IMR-90 (cell line): ENCODE measurements at places on chromosomes 11 and 22. TPM values are rescaled to one million over a fixed set of nuclear protein-coding genes. Genes with fewer than 3 reads are reported as not detected.

GRCh38 chr11:40119661-40120060 lies 1339.8 kb downstream of the LRRC4C start:
- DNase-seq = no peak
- no peaks in the 10 kb centered on the region for H3K36me3 ChIP-seq
- no peaks in the 10 kb centered on the region for H3K4me1 ChIP-seq
- H3K27me3 ChIP-seq = no peaks in the 10 kb centered on the region

DNA sequence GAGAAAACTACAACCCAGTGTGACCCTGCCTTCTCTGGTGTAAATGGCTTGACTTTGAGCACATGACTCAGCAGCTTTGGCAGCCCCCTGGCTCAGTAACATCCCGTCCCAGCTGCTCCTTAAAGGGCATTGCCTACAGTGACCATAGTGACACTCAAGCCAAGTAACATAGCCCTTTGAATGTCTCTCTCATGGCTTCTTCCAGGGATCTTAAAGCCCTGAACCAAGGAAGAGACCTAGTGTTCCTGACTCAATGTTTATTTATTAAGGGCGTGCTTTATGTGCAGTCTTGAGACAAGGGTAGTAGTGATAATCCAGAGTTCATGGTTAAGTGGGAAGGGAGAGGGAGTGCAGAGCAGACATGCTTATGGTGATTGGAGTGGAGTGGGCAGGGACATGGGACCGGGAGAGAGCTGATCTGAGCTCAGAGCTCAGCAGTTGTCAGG lies 125.7 kb downstream of the PARVA start:
- H3K27ac ChIP-seq = peak overlapping the region; percentile 25; the same call in 1 of the 2 replicates
- no peak overlapping the region for H3K4me3 ChIP-seq
- peaks cover 34% of the 10 kb centered on the region for H3K36me3 ChIP-seq
- peak; percentile 47 for DNase-seq

DNA sequence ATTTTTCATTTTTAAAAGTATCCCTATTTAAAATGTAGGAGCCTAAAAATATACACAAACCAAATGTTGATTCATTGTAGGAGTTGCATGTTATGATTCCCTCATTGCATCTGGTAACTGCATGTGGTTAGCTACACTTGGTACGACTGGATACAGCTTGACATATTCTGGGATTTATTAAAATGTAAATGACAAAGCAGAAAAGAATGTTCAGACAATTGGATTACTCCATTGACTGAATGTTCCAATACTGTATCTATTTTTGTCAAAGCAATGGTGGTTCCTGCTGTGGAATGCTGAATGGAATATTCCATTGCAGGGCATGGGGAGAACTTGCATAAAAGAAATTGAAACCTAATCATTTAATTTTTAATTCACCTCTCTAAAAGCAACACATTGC lies 30.8 kb downstream of the BLID start:
- peaks cover 23% of the 10 kb centered on the region for H3K36me3 ChIP-seq
- no peaks in the 10 kb centered on the region for H3K27me3 ChIP-seq
- H3K4me3 ChIP-seq = no peak overlapping the region
- peak; percentile 95 for DNase-seq

DNA sequence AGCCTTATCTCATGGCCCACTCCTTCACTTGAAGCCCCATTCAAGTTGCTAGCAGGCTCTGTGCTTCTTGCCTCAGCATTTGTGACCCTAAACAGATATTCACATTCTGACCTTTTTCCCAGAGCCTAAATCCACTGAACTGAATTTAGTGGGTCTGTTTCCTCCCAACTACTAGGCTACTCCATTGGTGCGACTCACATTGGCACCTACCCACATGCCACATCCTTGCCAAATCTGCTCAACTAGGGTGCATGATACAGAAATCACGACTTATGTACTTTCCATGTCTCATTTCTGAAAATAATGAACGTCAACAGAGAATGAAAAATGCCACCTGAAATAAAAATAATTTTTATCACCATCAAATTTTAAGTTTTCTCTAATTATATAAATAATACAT lies 8.4 kb upstream of the MMP12 start:
- H3K36me3 ChIP-seq = no peaks in the 10 kb centered on the region
- H3K27ac ChIP-seq = no peak overlapping the region
- H3K4me1 ChIP-seq = no peaks in the 10 kb centered on the region
- DNase-seq = no peak
- no peak overlapping the region for H3K4me3 ChIP-seq

The RTN4R gene
- 0.94 and 1.2 TPM in 2 replicates for polyA plus RNA-seq

DNA sequence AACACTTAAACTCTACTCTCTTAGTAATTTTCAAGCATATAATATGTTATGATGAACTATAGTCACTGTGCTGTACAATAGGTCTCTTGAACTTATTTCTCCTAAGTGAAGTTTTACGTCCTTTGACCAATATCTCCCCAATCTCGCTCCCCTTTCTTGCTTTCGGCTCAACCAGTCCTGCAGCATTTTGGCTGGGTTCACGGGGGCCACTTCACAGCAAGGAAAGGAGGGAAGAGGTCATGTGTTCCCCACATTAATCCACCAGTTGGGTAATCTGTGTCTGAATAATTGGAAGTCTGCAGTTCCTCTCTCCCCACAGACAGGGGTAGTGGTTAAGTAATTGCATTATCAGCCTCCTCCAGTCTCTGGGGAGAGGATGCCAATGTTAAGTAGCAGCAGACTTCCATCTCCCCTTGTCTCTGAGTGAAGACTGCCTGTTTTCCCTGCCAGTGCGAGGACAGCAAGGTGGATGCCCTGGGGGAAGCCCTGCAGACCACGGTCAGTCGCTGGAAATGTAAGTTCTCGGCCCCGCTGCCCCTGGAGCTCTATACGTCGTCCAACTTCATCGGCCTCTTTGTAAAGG lies 59.2 kb upstream of the CRTAM start:
- no peak for DNase-seq
- H3K27me3 ChIP-seq = no peaks in the 10 kb centered on the region
- peaks cover 19% of the 10 kb centered on the region for H3K36me3 ChIP-seq
- H3K4me1 ChIP-seq = peaks cover 3% of the 10 kb centered on the region

The MPPED2 gene
- 0.10 and 0.11 TPM in 2 replicates for polyA plus RNA-seq

DNA sequence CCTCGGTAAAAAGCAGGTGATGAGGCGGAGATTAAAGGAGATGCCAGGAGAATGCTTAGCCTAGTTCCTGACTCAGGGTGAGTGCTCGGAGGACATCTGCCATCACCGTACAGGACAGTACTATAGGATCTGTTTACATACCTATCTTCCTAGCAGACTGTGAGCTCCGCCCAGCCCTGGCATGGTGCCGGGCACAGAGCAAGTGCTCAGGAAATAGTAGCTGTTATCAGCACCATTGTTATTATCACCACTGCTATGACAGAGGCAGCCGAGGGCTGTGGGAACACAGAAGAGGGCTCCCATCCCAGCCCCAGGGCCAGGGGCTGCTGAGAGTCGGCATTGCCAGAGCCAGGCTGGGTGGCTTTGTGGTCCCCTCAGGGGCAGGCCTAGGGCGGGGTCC lies 642 bp upstream of the SEPTIN3 start:
- peak; percentile 42 for DNase-seq
- peaks cover 29% of the 10 kb centered on the region for H3K27me3 ChIP-seq

DNA sequence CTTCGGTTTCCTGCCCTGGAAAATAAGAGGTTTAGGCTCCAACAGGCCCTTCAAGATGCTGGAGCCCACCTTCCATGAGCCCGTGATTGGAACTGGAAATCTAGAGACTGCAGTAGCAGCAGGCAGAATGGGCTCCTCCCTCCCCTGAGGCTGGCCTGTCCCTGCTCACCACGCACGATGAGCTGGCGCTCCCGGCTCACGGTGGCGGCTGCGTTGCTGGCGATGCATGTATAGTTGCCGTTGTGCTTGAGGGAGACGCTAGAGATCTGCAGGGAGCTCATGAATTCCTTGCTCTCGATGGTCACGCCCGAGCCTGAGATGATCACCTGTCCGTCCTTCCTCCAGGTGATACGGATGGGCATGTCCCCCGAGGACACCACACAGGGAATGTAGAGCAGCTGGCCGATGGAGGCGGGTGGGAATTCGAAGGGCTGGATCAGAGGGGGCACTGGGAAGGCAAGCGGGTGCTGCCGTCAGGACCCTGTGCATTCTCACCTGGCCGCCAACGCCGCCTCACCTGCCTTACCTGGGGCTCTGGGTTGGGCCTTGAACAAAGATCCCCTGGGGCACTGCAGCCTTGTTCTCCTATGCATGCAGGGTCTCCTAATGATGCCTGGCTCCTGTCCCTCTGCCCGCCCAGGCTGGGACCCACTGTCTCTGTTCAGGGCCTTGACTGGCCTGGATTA lies 177.8 kb downstream of the CEP164 start:
- H3K27ac ChIP-seq = no peak overlapping the region
- no peak overlapping the region for H3K4me3 ChIP-seq
- no peak for DNase-seq

GRCh38 chr11:134074766-134075165 lies 5.9 kb downstream of the JAM3 start:
- H3K27me3 ChIP-seq = no peaks in the 10 kb centered on the region
- H3K27ac ChIP-seq = no peak overlapping the region
- no peak overlapping the region for H3K4me3 ChIP-seq
- no peak for DNase-seq
- peaks cover 2% of the 10 kb centered on the region; the same call in 1 of the 2 replicates for H3K4me1 ChIP-seq
